ENCODE measurements at places on chromosomes 6 and 20. TPM values are rescaled to one million over a fixed set of nuclear protein-coding genes. Genes with fewer than 3 reads are reported as not detected.

- DNase-seq, result peak; percentile 35
These were observed 15.7 kb upstream of the ENPP1 start for GRCh38 chr6:131792091-131792496.

DNA sequence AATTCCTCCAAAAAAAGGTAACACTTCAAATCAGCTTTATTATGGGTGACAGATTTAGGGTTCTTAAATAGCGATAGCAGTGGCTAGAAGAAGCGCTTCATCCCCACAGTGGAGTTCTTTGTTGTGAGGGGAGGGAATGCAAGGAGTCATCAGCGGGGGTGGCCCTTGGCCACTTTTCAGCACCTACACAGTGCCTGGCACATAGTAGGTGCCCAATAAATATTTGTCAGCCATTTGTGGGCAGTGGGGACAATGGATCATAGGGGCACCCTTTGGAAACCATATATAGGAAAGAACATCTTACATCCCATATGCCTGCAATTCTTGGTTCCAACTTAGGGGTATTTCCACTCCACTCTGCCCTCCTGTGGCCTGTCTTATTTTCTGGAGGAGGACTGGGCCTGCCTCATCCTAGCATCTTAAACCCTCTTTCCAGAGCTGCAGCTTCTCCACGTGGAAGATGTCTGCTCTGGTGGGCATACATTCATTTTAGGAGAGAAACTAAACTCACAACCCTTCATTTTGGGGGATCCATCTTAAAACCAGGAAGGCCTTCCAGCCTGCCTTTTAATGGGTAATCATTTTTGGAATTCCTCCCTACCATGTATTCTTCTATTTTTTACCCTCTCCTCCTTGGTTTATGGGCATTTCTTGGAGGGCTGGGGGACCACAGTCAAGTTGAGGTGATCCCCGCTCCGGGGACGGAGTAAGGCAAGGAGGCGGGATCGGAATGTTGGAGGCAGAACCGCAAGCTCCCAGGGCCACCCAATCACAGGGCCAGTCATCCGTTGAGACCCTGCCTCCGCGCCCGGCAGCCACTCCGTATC is 2.6 kb upstream of the GPSM3 start:
- peak; percentile 66 for DNase-seq

GRCh38 chr6:14857001-14857400 is 388.9 kb upstream of the JARID2 start:
- no peak for DNase-seq

DNA sequence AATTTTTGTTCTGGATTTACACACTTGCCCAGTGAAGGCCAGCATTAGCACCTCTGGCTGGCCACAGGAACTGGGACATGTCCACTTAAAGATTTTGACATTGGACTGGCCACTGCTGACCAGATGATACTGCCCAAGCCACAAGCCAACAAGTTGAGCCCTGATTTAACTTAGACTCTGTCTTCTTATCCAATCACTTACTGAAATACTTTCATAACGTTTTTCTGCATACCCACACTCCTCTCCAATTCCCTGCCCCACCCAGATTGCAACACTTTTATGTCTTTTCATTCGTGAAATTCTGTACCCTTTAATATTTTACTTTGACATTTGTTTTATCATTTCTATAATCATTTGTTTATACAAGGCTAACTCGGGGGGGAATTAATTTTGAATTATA is 170.3 kb upstream of the TAB2 start:
- no peak for DNase-seq

FERMT1 gene
- 2.6 TPM for total RNA-seq

- DNase-seq, result peak; percentile 59
These were observed 237.8 kb downstream of the LY86 start for GRCh38 chr6:6826095-6826901.

DNA sequence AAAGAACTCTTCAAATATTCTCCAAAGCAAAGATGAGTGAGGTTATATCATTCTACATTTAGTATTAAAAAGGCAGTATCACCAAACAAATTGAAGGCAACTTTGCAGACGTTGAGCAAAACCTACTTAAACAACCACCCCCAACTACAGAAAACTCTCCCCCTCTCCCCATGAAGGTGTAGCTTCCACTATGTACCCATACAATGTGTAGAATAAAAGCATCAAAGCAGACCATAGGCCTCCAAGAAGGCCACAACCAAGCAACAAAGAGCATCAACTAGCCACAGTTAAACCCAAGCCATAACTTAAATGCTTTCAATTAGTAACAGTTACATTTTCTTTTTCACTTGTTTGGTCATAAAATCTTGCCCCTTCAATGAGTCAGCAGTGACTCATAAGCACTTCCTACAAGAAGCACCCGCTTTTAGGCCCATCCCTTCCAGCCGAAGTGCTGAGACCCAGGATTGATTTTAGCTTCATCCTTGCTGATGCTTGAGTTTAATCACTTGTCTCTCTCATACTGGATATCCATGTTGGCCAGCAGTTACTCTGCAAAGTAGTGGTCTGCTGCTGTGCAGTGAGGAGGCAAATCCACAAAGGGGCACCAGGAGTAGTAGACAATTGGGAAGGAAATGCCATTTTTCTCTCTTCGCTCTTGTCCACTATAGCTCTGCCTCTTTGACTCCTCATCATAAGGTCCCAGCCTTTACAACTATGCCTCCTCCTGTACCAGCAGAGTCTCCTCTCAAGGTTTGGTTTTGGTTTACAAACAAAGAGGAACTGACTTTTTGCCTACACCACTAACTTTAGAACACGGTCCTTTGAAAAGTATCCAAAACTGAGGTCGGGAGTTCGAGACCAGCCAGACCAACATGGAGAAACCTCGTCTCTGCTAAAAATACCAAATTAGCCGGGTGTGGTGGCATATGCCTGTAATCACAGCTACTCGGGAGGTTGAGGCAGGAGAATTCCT is 8.4 kb upstream of the NUP153 start:
- DNase-seq, result peak; percentile 55

HCK gene
- total RNA-seq, result not detected

All from myocyte (in vitro differentiated cells).